ENCODE measurements at places on chromosomes 7 and 10. TPM values are rescaled to one million over a fixed set of nuclear protein-coding genes. Genes with fewer than 3 reads are reported as not detected.
A peak's percentile ranks its signal among the peaks of the same experiment; 100 is the strongest.

The OR13A1 gene
- not detected for total RNA-seq

The NXPH1 gene
- total RNA-seq: not detected

The CFTR gene
- total RNA-seq: not detected

The GPR37 gene
- total RNA-seq: 1.9 TPM

The FAM25G gene
- total RNA-seq: not detected

The GRID1 gene
- not detected for total RNA-seq

The ABHD11 gene
- total RNA-seq: 15.3 TPM

- H3K27me3 ChIP-seq: no peaks in the 10 kb centered on the region
- peak; percentile 54 for DNase-seq
- no peaks in the 10 kb centered on the region for H3K36me3 ChIP-seq
Observed at GRCh38 chr10:61752111-61753011, 89.6 kb downstream of the CABCOCO1 start.

DNA sequence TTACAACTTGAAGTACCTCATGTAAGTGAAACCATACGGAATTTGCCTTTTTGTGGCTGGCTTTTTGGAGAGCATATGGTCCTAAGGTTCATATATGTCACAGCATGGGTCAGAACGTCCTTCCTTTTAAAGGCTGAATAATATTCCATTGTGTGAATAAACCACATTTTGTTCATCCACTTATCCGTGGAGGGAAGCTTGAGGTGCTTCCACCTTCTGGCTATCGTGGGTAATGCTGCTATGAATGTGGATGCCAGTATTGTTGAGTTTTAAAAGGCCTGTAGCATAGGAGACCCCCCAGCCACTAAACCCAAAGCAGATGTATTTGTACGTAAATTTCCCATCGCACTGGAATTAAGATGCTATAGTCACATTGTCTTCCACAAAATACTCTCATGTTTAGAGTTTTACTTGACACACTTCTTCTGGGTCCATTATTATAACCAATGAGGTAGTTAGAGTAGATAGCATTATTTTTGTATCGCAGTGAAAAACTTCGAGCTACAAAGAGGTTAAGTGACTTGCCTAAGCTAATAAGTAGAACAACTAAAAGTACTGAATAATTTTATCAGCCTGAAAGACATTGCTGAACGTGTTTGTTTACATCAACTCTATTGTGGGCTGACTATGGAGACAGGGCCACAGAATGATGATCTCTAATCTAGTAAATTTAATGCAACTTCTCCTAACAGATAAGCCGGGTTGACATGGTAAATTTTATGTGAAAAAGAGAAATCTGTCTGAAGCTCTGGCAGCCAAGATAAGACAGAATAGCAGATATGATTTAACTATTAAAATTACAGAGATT is 183.0 kb upstream of the CTBP2 start:
- H3K27me3 ChIP-seq: no peaks in the 10 kb centered on the region
- peaks cover 8% of the 10 kb centered on the region for H3K4me1 ChIP-seq
- no peak overlapping the region for H3K4me3 ChIP-seq
- peak; percentile 45 for DNase-seq
- H3K36me3 ChIP-seq: no peaks in the 10 kb centered on the region

DNA sequence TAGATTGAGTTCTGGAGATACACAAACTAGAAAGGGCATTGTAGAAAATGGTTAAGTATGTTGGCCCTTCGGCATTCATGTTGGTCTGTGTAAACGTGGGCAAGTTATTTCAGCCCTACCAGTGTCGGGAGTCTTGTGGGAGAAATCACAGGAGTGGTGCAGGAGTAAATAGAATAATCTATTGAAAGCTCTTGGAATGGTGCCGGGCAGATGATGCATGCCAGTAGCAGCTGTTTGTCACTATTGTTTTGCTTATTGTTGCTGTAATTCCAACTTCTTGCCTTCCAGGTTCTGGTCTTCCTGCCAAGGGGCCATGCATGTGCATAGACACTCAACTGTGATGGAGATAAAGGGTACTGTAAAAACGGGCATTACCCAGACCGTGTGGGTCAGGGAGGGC is 259.4 kb downstream of the CAMK1D start:
- H3K27ac ChIP-seq: no peak overlapping the region
- H3K4me3 ChIP-seq: no peak overlapping the region
- no peaks in the 10 kb centered on the region for H3K4me1 ChIP-seq
- H3K27me3 ChIP-seq: no peaks in the 10 kb centered on the region

GRCh38 chr7:8278183-8278582 is 16.2 kb upstream of the ICA1 start:
- DNase-seq: no peak
- no peaks in the 10 kb centered on the region for H3K27me3 ChIP-seq
- H3K4me3 ChIP-seq: no peak overlapping the region
- no peaks in the 10 kb centered on the region for H3K36me3 ChIP-seq
- no peak overlapping the region for H3K27ac ChIP-seq
- peaks cover 14% of the 10 kb centered on the region for H3K4me1 ChIP-seq

- H3K4me1 ChIP-seq: peaks cover 6% of the 10 kb centered on the region
- H3K27me3 ChIP-seq: peaks cover 91% of the 10 kb centered on the region
- H3K27ac ChIP-seq: no peak overlapping the region
- peak; percentile 41 for DNase-seq
- H3K36me3 ChIP-seq: peaks cover 7% of the 10 kb centered on the region
Observed at GRCh38 chr7:93622036-93623033, 47.8 kb upstream of the CALCR start.

- H3K36me3 ChIP-seq: no peaks in the 10 kb centered on the region
- H3K4me1 ChIP-seq: no peaks in the 10 kb centered on the region
- H3K4me3 ChIP-seq: no peak overlapping the region
Observed at GRCh38 chr10:58743466-58744115, 230.9 kb downstream of the BICC1 start.

GRCh38 chr10:129765664-129766550 is 198.2 kb downstream of the EBF3 start:
- no peaks in the 10 kb centered on the region for H3K4me1 ChIP-seq
- H3K27me3 ChIP-seq: no peaks in the 10 kb centered on the region
- no peak overlapping the region for H3K27ac ChIP-seq

DNA sequence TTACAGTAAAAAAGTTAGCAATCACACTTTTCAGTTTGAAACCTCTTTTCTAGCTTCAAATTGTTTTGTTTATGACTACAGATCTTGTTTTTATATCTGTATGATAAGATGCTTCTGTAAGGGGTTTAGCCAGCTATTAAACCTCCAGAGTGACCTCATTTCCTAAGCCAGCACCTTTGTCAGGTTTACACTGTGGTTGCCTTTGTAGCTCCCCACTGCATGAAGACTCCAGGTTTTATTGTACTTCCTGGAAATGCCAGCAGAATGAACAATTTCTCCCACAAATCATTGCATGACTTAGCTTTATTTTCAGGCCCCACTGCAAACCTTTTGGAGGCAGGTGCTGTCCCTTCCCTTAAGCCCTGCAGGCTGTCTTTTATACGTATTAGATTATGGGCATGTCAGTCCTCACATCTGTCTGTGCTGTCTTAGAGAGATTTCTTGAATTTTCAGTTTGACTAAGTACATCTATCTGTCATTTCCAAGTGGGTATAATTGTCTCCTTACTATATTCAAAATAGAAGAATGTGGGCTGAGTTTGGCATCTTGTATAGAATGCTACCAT is 8.2 kb upstream of the AGR3 start:
- no peaks in the 10 kb centered on the region for H3K36me3 ChIP-seq
- H3K4me3 ChIP-seq: no peak overlapping the region
- H3K4me1 ChIP-seq: peaks cover 5% of the 10 kb centered on the region
- H3K27ac ChIP-seq: no peak overlapping the region
- no peak for DNase-seq

DNA sequence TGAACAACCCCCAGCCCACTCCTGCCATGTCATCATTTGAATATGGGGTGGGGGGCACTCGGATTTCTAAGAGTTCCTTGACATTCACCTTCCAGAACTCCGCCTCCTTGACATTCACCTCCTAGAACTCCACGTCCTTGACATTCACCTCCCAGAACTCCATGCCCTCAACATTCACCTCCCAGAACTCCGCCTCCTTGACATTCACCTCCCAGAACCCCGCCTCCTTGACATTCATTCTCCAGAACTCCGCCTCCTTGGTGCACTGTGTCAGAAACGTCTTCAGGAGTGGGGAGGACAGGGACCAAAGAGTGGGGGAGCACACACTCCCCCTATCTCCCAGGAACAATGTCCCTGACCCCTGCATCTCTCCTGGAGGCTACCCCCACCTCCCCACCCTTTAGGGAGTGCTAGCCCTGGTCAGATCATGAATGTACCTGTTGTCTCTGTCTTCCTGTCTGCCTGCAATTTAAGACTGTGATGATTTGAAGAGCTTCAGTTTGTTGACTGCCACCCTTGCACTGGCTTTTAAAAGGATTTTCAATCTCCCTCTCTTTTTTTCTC is 110.1 kb downstream of the NPTX2 start:
- H3K36me3 ChIP-seq: no peaks in the 10 kb centered on the region
- no peak for DNase-seq
- no peak overlapping the region for H3K27ac ChIP-seq
- no peak overlapping the region for H3K4me3 ChIP-seq
- H3K4me1 ChIP-seq: no peaks in the 10 kb centered on the region
